ENCODE measurements at places on chromosomes 5 and 9.

GRCh38 chr5:126587551-126588390 lies 7.2 kb downstream of the ALDH7A1 start:
- no peak for DNase-seq

GRCh38 chr5:102762095-102762534 lies 7.0 kb downstream of the PAM start:
- no peak for DNase-seq

GRCh38 chr5:37569466-37569865 lies 190.3 kb downstream of the WDR70 start:
- no peak for DNase-seq

- DNase-seq: peak; percentile 46
Measured at GRCh38 chr9:130682421-130683121, 11.0 kb upstream of the EXOSC2 start.

- no peak for DNase-seq
Measured at GRCh38 chr9:97555164-97555563, 53.7 kb downstream of the TMOD1 start.

- no peak for DNase-seq
Measured at GRCh38 chr5:164358531-164359259, 853.3 kb downstream of the MAT2B start.

GRCh38 chr5:6766604-6767093 lies 53.4 kb downstream of the TENT4A start:
- DNase-seq: peak; percentile 74

DNA sequence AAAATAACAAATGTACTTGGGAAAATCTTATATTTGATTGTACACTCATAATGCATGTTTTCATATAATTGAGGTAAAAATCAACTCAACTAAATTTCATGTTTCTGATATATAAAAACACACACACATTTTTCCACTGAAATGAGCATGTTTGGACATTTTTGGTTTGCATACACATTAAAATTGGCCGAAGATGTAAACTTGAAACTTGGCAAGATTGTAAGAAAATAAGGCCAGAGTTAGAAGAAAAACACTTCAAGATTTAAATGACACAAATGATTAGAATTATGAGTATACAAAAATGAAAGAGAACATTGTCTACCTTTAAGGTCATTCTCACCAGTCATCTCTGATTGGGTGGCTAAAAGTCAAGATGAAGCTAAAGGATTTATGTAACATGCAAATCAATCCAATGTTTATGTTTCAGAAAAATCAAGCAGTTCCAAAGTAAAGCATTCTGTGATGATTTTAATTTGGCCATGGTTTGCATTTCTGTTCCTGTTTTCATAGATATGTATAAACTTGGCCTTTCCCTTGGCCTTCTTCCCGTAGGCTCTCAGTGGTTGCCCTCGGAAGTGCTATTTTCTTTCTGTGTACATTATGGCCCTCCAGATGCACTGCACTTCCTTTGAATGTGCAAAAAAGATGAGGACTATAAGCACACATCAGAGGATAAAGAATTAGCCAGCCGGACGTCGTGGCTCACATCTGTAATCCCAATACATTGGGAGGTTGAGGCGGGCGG lies 1105.4 kb upstream of the DMAC1 start:
- DNase-seq: no peak

GRCh38 chr9:109918339-109919163 lies 138.6 kb downstream of the PALM2AKAP2 start:
- DNase-seq: no peak

DNA sequence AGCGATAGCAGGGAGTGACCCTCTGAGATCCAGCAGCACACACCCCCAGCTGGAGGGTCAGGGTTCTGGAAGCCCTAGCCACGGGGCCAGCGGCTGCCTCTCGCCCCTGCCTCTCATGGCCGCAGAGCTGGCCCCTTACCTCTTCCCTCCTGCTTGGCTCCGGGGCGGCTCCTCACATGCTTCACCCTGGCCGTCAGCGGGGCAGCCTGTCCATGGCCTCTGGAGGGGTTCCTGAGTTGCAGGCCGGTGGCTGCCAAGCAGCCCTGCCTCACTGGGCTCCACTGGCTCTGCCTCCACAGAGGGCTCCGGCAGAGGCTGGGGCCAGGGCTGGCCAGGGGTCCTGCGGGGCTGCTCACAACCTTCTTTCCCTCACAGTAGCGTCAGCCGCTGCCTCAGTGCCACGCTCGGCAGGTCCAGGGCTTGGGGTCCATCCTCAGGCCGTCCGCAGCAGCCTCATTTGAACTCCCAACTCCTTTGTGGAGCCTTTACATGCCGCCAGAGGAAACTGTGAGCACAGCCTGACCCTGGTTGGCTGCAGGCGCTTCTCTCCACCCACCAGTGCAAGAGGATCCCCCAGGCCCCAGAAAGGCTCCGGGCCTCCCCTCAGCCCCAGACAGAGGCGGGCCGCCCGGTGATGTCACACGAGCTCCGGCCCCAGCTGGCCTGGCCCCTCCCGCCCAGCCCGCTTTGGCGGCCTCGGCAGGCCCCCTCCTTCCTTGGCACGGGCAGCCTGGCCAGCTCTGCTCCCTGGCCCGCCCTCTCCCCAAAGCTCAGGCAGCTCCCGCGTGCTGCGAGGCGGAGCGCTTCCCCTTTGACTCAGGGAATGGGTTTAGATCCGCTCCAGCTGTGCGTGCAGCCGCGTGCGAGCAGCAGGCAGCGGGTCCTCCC lies at the start of gene ANGPTL2:
ANGPTL2 (minus strand) TSS at position 460 of the 888 bp plus-strand sequence. CDS start 13,904 bp downstream, outside the sequence.
- DNase-seq: no peak

GRCh38 chr5:143138839-143139238 lies 264.6 kb downstream of the NR3C1 start:
- no peak for DNase-seq

GRCh38 chr9:12876872-12877271 lies 102.1 kb downstream of the LURAP1L start:
- DNase-seq: no peak

- DNase-seq: no peak
Measured at GRCh38 chr9:110187126-110187525, 20.8 kb downstream of the C9orf152 start.

DNA sequence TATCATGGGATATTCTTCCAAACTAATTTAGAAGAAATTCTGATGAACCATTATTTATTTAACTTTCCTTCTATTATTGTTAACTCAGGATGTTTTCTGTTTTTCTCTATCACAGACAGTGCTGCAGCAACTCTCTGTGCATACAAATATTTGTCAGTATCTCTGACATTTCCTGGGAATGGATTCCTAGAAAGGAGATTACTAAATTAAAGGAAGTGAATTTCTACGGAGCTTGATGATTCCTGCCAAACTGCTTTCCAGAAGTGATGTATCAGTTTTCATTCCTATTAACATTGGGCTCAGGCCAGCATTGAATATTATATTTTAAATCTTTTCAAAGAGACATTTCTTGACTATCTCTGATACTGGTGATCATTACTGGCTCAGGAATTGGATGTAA lies 26.0 kb upstream of the MAST4 start:
- DNase-seq: no peak

- DNase-seq: no peak
Measured at GRCh38 chr9:87065981-87066380, 118.7 kb upstream of the GAS1 start.

DNA sequence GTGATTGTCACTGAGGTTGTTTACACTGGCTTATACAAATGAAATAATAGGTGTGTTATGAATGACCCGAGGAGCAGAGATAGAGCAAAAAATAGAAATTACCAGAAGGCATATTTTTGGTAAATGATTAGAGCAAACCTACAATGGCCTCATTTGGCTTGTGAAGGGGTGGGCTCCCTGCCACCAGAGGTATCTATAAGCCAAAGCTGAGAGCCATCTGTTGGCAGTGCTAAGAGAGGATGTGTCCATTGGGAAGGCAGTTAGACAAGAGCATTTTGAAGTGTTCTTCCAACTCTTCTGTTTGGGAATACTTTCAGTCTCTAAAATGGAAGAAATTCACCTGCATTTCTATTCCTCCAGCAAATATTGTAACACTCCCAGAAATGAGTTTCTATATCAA lies 10.6 kb downstream of the NIPAL4 start:
- no peak for DNase-seq

- DNase-seq: no peak
Measured at GRCh38 chr5:9888501-9888901, 258.4 kb upstream of the TAS2R1 start.

- DNase-seq: no peak
Measured at GRCh38 chr9:133684121-133684935, 48.2 kb downstream of the DBH start.

Data from DND-41 (cell line).